Lower leg skin (tissue), 4 donors: ENCODE measurements at places on chromosomes 5 and 9. TPM values are rescaled to one million over a fixed set of nuclear protein-coding genes. Genes with fewer than 3 reads are reported as not detected.
A peak's percentile ranks its signal among the peaks of the same experiment; 100 is the strongest.

- no peak for DNase-seq
Measured at GRCh38 chr5:625516-625915, 13.4 kb downstream of the CEP72 start.

GRCh38 chr5:34684281-34684979 lies 28.3 kb downstream of the RAI14 start:
- no peak for DNase-seq

- DNase-seq, result no peak
Measured at GRCh38 chr5:35857606-35858205, 1.0 kb downstream of the IL7R start.

GRCh38 chr5:73764996-73765395 lies 139.0 kb downstream of the ARHGEF28 start:
- no peak for DNase-seq

- DNase-seq, result no peak
Measured at GRCh38 chr5:115695310-115695880, 69.6 kb upstream of the TMED7 start.

DNA sequence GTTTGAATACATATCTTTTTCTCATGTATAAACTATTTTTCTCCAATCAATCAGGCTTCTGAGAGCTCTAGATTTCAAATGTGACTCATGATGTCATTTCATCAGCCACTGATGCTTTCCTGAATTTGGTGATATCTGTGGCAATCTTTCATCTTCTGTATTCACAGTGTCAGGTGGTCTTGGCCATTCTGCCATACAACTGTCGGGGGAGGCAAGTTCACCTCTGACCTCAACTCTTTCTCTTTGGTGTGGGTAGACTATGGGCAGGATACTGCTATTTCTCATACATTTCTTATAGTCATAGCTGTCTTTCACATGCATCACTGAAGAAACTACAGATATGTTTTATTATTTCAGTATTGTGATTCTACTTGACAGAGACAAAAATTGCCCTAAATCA lies 414.1 kb upstream of the MEF2C start:
- DNase-seq, result no peak

DNA sequence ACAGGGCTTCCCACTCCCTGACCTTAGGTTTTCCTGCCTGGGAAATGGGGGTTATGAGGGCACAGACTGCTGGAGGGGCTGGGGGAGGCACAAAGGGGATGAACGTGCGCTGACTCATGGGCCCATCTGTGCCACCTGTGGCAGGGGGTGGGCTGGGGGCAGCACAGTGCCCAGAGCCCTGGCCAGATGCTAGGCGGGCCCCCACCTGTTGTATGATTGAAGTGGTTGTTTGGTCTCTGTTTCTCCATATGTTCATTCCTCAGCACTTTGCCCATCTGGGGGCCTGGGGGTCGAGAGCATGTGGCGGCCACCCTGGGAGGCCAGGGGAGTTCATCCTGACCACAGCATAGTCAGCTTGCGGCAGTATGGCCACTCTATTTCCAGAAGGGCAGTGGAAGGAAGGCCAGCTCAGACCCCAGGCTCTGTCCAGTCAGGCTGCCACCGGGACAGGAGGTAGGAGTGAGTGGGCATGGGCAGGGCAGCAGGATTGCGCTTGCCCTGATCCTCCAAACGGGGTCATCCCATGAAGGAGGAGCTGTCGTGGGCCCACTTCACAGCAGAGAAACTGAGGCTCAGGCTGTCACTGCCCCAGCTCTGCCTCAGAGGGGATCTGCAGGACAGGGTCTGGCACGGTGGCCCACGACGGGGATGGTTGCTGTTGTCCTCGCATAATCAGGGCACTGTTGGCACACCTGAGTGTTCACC lies 841 bp upstream of the NINJ1 start:
- DNase-seq, result no peak

DNA sequence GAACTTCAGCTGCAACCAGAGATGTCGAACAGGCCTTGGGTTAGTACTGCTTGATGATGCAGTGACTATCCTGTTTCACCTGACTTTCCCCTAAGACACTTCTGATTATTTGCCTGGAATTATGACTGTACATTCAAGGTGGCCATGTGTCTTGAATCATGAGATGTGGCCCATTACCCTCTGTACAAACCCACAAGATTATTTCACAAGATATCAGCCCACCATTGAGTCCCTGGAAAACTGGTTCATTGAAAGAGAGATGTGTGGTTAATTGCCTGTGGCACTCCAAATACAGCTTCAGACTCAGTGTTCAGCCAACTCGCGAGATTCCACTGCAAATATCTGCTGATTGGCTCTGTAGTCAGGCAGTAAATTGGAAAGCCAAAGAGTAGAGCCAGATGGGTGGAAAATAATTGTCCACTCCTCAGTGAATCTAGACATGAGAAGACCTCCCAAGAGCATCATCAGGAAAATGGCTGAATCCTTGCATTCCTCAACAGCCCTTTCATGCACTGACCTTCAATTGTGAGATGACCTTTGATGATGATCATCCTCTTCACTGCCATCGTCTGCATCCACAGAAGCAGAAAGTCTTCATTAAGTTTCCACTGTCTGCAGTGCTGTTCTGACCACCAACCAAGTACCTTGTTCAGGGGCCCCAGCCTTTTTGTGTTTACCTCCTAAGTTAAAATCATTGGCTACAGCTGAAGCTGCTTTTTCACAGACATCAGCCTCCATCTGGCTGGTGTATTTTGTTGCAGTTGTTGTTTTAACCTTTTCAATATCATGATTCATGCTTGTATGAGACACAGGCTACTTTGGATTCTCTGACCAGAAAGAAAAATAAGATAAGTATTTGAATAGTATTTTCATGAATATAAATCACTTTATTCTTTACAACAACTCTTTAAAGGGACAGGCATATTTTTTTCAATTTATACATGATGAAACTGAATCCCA lies 75.2 kb downstream of the ESM1 start:
- DNase-seq, result no peak

GRCh38 chr5:151181818-151182523 lies 24.4 kb upstream of the ANXA6 start:
- no peak for DNase-seq

DNA sequence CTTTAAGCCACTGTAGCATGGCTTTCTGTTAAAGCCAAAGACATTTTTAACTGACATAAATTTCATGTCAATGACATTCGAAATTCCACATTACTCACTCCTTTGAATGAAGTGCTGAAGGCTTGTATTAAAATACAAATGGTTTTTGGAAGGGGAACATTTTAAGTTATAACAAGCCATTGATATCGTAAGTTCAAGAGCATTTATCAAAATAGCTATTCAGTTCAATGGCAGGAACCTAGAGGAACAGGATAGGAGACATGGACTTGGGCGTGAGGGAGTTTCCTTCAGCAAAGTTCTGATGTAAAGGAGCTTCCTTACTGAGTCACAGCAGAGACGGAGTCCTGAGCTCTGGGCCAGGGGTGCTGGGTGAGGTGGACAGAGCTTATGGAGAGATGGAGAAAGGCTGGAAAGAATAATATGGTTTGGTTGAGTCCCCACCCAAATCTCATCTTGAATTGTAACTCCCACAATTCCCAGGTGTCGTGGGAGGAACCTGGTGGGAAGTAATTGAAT lies 631.8 kb downstream of the BNC2 start:
- DNase-seq, result no peak

DNA sequence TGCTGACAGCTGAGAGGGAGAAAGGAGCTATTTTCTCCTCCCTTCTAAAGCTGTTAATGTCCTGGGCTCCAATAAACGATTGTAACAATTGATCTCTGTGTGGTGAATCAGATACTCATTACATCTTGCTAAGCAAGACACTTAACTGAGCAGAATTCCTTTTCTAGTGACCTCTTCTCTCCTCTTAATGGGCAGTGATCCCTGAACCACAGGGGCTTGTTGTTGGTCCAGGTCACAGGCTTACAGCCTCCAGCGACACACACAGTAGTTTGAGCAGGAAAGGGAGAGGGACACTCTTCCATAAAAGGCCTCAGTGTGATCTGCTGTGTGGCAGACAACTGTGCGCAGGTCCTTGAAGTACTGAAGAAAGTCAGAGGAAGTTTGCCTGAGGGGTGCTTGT lies 58.5 kb upstream of the MYO10 start:
- no peak for DNase-seq

DNA sequence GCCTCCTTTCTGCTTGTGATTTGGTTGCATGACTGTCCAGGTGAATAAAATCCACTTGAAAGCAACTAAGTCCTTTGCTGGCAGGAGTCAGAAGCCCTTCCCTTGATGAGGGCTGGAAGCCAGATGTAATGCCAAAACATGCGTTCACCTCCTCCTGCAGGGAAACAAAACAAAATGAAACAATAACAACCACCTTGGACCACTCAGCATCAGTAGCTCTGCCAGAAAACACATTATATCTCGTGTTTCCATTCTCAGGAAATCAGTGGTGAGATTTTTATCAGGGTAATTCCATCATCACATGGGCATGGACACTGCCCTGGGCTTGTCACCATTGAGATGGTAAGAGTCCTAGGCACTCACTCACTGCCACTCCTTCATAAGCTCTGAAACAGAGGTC lies 350.3 kb upstream of the ACTBL2 start:
- DNase-seq, result no peak

GRCh38 chr5:153831973-153832372 lies 206.7 kb downstream of the FAM114A2 start:
- no peak for DNase-seq

DNA sequence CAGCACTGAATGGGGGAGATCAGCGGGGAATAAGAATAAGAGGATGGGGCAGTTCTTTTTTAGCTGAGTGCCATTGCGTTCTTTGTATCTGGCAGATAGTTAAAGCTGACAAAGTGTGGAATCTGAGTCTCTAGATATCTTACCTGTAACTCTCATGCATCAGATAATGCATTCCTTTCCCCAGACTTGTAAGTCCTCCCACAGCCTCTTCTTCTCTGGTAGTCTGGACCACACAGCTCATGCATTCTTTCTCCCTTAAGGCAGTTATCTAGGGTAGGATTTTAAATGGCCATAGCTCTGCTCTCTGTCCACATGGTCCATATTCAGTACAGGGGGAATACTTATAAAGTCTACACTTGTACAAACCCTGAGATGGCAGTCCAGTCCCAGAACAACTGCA lies 54.0 kb upstream of the FGF10 start:
- no peak for DNase-seq

DNA sequence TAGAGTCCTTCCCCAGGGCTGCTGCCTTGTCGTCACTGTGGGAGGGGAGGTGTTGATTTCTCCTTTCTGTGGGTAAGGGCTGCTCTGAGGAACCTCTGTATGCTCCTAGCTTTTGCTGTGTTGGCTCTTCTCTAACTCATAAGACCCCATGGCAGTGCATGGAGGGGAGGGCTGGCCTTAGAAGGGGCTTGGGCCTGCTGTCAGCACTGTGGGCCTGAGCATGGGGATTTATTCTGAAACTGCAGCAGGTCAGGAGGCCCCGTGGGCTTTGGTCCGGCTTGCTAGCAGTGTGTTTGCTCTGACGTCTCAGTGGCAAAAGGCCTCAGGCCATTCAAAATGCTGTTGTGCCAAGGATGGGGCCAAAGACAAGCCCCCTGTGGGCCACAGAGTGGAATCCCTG lies 6.8 kb downstream of the FGF18 start:
- DNase-seq, result peak; percentile 36

- no peak for DNase-seq
Measured at GRCh38 chr5:40383749-40384651, 295.7 kb upstream of the PTGER4 start.

- DNase-seq, result no peak
Measured at GRCh38 chr9:111925784-111926183, 29.2 kb downstream of the UGCG start.

STK32A gene
- 0.99 TPM for total RNA-seq

ELOVL7 gene
- total RNA-seq, result 96.9 TPM

CNTNAP3B gene
- 16.1 TPM for total RNA-seq

SPATA31D4 gene
- not detected for total RNA-seq

SNCB gene
- total RNA-seq, result not detected

BTNL8 gene
- not detected for total RNA-seq

FOCAD gene
- 31.2 TPM for total RNA-seq

UAP1L1 gene
- total RNA-seq, result 13.7 TPM
